ENCODE measurements at places on chromosomes 6 and 20. TPM values are rescaled to one million over a fixed set of nuclear protein-coding genes. Genes with fewer than 3 reads are reported as not detected.

Gene SNX14
- 116 TPM for total RNA-seq

Gene ARHGAP18
- 17.0 TPM for total RNA-seq

DNA sequence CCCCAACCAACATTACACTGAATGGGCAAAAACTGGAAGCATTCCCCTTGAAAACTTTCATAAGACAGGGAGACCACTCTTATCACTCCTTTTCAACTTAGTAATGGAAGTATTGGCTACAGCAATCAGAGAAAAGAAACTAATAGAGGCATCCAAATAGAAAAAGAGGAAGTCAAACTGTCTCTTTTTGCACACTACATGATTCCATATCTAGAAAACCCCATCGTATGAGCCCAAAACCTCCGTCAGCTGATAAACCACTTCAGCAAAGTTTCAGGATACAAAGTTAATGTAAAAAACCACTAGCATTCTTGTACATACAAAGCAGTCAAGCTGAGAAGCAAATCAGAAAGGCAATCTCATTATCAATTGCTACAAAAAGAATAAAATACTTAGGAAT, 580.4 kb upstream of the PTCHD4 start:
- H3K27me3 ChIP-seq = no peaks in the 10 kb centered on the region
- H3K36me3 ChIP-seq = no peaks in the 10 kb centered on the region
- no peak overlapping the region for H3K27ac ChIP-seq
- no peak overlapping the region for H3K4me3 ChIP-seq
- H3K4me1 ChIP-seq = no peaks in the 10 kb centered on the region

GRCh38 chr6:143160015-143160414, 99.3 kb downstream of the AIG1 start:
- H3K4me3 ChIP-seq = no peak overlapping the region
- H3K36me3 ChIP-seq = no peaks in the 10 kb centered on the region
- H3K4me1 ChIP-seq = peaks cover 9% of the 10 kb centered on the region
- no peak overlapping the region for H3K27ac ChIP-seq
- no peaks in the 10 kb centered on the region for H3K27me3 ChIP-seq
- peak; percentile 22 for DNase-seq

GRCh38 chr20:48624315-48625020, 203.3 kb downstream of the PREX1 start:
- H3K27ac ChIP-seq = no peak overlapping the region
- DNase-seq = no peak
- peaks cover 2% of the 10 kb centered on the region for H3K27me3 ChIP-seq
- H3K36me3 ChIP-seq = no peaks in the 10 kb centered on the region
- no peaks in the 10 kb centered on the region for H3K4me1 ChIP-seq
- H3K4me3 ChIP-seq = no peak overlapping the region

GRCh38 chr6:334536-335510, 42.5 kb downstream of the DUSP22 start:
- no peak overlapping the region for H3K27ac ChIP-seq
- no peak overlapping the region for H3K4me3 ChIP-seq
- no peak for DNase-seq
- no peaks in the 10 kb centered on the region for H3K36me3 ChIP-seq

Gene CCN6
- total RNA-seq = not detected

Gene SLC44A4
- total RNA-seq = 0.36 TPM

GRCh38 chr6:157668009-157668401, 155.0 kb upstream of the SNX9 start:
- no peak overlapping the region for H3K4me3 ChIP-seq
- H3K27ac ChIP-seq = no peak overlapping the region
- DNase-seq = no peak
- peaks cover 10% of the 10 kb centered on the region for H3K4me1 ChIP-seq

DNA sequence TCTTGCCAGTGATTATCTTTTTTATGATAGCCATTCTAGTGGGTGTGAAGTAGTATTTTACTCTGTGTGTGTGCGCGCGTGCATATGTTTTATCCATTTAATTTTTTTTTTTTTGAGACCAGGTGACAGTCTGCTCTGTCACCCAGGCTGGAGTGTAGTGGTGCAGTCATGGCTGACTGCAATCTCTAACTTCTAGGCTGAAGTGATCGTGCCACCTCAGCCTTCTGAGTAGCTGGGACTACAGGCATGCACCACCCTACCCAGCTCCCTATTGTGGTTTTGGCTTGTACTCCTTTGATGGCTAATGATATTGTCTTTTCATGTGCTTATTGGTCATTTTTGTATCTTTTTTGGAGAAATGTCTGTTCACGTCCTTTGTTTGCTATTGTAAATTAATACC, 33.3 kb downstream of the ITCH start:
- H3K4me3 ChIP-seq = no peak overlapping the region
- no peaks in the 10 kb centered on the region for H3K27me3 ChIP-seq
- peaks cover 23% of the 10 kb centered on the region for H3K36me3 ChIP-seq
- H3K27ac ChIP-seq = no peak overlapping the region
- no peak for DNase-seq
- peaks cover 9% of the 10 kb centered on the region for H3K4me1 ChIP-seq

DNA sequence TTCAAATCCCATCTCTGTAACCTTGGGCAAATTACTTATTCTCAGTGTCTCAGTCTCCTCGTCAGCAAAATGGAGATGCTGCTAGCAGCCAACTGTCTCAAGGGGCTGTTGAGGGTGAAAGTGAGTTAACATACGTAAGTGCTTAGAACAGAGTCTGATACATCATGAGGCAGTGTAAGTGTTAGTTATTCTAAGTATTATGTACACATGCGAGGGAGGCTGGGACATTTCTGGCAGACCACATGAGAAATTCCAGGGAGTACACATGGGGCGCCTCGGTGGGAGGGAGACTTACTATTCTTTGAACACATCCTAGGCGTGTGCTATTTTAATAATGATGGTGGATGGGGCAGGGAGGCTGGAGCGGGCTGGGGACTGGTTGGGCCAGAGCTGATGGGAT, 99.1 kb downstream of the DLGAP4 start:
- no peak overlapping the region for H3K27ac ChIP-seq
- DNase-seq = peak; percentile 13
- H3K27me3 ChIP-seq = peaks cover 27% of the 10 kb centered on the region
- no peaks in the 10 kb centered on the region for H3K36me3 ChIP-seq

Gene ZNF311
- 0.36 TPM for total RNA-seq

GRCh38 chr20:53294804-53295203, 298.8 kb downstream of the ZNF217 start:
- no peak for DNase-seq
- H3K4me3 ChIP-seq = no peak overlapping the region
- H3K27me3 ChIP-seq = no peaks in the 10 kb centered on the region
- H3K27ac ChIP-seq = no peak overlapping the region
- no peaks in the 10 kb centered on the region for H3K36me3 ChIP-seq

Gene MKKS
- 7.5 TPM for total RNA-seq

Gene CYP24A1
- not detected for total RNA-seq

DNA sequence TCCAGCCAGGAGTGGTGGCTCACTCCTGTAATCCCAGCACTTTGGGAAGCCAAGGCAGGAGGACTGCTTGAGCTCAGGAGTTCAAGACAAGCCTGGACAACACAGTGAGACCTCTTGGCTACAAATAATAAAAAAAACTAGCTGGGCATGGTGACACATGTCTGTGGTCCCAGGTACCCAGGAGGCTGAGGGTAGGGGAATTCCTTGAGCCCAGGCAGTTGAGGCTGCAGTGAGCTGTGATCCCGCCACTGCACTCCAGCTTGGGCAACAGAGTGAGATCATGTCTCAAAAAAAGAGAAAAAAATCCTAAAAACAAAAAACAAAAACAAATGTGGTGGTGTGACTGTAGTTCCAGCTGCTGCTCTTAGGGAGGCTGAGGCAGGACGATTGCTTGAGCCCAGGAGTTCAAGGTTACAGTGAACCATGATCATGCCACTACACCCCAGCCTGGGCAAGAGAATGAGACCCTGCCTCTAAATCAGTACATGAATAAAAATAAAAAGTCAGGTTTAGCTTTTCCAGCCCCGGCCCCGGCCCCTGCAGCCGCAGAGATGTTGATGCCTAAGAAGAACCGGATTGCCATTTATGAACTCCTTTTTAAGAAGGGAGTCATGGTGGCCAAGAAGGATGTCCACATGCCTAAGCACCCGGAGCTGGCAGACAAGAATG, 13.5 kb upstream of the SNRPC start:
- no peak overlapping the region for H3K4me3 ChIP-seq
- H3K27ac ChIP-seq = no peak overlapping the region
- H3K27me3 ChIP-seq = peaks cover 6% of the 10 kb centered on the region
- DNase-seq = no peak
- no peaks in the 10 kb centered on the region for H3K36me3 ChIP-seq

GRCh38 chr20:37376324-37376723, 30.4 kb downstream of the SRC start:
- H3K36me3 ChIP-seq = peaks cover 13% of the 10 kb centered on the region
- DNase-seq = no peak
- no peaks in the 10 kb centered on the region for H3K27me3 ChIP-seq
- no peak overlapping the region for H3K27ac ChIP-seq

DNA sequence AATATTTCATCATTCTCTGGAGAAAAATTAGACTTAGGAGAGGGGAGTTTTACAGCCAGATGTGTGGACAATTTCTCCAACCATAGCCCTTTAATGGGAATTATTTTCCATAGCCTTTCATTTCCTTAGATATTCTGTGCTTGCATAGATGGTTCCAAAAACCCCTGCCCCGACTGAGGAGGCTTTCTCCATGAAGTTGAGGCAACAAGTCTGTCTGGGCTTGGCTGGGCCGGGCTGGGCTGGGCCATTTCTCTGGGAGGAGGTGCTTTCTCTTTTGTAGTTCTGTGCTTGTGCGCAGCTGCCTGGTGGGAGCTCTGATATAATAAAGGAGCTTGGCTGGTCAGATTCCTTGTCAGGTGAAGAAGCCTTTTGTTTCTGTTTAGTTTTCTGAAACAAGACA, 71.4 kb downstream of the SOBP start:
- no peak for DNase-seq
- H3K4me3 ChIP-seq = no peak overlapping the region
- no peak overlapping the region for H3K27ac ChIP-seq

DNA sequence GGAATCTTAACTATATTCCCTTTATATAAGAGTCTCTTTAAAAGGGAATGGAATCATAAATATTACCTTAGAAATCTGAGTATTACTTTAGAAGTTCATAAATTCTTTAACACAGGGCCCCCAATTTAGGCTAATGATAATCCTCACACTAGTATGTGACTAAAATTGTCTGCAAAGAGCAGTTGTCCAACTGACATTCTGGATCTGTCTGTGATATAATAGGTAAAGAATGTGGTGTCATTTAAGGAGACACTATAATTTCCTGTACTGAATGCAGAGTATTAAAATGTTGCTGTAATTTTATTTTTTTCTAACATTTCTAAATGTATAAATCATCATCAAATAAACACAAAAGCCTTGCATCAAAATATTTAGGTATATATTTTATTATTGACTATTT, 128.5 kb upstream of the DST start:
- no peak overlapping the region for H3K4me3 ChIP-seq
- DNase-seq = no peak
- H3K27ac ChIP-seq = no peak overlapping the region
- no peaks in the 10 kb centered on the region for H3K36me3 ChIP-seq
- peaks cover 12% of the 10 kb centered on the region for H3K4me1 ChIP-seq

Gene CFB
- total RNA-seq = 1.8 TPM

Data from IMR-90 (cell line).